ENCODE measurements at places on chromosomes 3 and 15. TPM values are rescaled to one million over a fixed set of nuclear protein-coding genes. Genes with fewer than 3 reads are reported as not detected.

DNA sequence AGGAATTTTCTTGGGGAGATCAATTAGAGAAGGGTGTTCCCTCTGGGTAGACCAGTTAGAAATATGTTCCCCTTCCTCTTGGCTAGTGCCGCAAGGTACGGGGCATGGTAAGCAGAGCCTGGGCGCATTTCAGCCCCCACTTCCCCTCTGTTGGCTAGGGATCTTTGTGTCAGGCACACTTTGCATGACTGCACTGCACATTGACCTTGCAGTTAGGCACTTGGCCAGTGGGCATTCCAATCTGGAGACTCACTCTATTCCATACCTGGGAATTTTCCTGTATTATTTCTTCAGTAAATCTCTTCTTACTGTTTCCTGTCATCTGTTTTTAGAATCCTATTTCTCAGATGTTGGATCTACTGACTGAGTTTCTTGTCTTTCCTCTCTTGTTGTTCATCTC is 30.0 kb upstream of the CACNA1D start:
- no peak for DNase-seq

DNA sequence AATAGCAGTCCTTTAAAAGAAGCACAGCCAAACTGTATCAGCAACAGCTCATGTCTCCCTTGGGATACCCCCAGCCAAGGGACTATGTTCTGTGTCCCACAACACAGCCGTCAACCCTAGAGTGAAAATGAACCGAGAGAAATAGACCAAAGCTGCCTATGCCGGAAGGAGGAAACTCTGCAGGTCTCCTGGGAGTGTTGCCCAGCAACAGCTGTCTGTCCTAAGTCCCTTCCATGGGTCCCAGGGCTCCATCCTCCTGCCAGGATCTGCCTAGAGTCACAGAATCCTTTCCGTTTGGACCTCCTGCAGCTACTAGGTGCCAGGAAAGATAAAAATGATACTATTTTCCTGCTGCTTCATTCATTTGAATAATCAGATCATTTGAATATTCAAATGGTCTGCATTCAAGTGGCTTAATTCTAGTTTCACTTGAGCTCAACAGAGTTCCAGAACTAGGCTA is 53.1 kb downstream of the TRANK1 start:
- DNase-seq = no peak

DNA sequence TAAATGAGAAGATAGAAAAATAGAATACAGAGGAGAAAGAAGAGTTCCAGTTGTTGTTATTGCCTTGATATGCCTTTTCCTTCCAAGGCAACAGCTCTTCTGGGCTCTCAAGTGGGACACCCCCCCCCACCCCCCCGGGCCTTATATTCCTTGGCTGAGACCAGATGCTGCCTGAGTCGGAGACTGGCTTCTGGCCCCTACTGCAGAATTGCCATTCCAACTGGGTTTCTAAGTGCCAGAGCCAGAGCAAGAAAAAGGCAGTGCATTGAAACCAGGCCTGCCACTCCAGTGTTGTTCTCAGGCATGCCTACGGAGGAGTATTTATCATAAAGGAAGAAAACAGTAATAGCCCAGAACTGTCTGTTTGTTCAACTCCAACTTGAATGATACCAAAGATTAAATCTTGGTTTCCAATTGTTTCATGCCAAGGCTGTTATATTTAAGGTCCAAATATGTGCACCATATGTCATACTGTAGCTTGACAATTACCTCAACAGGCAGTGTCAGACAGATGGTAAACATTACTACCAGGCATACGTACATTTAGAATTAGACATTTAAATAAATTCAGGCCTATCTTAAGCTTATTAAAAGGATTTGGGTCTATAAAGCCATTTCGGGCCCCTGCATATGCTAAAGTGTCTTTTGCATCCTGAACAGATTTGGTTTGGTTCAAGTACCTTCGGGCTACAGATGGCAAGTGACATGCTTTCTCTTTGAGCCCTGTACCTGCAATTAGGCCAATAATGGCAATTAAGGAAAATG is 209.9 kb upstream of the SEMA6D start:
- DNase-seq = no peak

DNA sequence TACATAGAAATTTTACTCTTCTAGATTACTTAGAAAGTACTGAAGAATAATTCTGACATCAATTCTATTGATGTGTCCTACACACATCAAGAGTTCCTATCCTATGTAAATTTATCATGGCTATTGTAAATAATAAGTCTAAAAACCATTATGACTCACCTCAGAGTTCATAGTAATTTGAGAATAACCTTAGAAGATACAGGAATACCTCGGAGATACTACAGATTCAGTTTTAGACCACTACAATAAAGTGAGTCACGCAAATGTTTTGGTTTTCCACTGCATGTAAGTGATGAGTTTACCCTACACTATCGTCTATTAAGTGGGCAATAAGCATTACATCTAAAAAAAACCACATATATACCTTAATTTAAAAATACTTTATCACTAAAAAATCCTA is 74.8 kb downstream of the NR1I2 start:
- DNase-seq = no peak

DNA sequence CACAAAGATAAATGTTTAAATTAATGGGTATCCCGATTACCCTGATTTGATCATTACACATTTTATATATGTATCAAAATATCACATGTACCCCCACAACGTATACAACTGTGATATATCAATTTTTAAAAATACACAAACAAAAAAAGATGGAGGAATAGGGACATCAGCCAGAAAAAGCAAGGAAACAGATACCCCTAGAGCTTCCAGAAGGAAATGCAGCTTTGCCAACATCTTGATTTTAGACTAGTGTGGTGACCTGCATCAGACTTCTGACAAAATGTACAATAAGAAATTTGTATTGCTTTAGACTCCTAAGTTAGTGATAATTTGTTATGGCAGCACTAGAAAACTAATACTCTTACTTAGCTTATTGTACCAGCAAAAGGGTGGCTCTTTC is 483.8 kb downstream of the TUSC7 start:
- no peak for DNase-seq

DNA sequence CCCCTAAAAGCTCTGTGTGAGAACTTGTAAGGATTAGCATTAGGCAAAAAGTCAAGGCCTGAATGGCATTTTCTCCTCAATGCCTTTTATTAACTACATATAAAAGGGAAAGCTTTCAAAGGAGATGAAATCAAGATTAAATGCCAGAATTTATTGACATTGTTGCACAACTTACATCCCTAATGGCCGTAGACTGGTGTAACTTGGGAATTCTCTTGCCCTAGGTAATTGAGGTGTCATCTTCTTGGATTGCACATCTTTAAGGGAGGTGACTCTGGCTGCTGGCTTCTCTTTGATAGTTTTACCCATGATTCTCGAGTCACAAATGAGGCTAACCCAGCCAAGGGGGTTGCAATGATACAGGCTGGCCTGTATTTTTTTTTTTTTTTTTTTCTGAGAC is 249.1 kb downstream of the TBL1XR1 start:
- no peak for DNase-seq

SPINK8 gene
- 0.32 TPM for polyA plus RNA-seq

DNA sequence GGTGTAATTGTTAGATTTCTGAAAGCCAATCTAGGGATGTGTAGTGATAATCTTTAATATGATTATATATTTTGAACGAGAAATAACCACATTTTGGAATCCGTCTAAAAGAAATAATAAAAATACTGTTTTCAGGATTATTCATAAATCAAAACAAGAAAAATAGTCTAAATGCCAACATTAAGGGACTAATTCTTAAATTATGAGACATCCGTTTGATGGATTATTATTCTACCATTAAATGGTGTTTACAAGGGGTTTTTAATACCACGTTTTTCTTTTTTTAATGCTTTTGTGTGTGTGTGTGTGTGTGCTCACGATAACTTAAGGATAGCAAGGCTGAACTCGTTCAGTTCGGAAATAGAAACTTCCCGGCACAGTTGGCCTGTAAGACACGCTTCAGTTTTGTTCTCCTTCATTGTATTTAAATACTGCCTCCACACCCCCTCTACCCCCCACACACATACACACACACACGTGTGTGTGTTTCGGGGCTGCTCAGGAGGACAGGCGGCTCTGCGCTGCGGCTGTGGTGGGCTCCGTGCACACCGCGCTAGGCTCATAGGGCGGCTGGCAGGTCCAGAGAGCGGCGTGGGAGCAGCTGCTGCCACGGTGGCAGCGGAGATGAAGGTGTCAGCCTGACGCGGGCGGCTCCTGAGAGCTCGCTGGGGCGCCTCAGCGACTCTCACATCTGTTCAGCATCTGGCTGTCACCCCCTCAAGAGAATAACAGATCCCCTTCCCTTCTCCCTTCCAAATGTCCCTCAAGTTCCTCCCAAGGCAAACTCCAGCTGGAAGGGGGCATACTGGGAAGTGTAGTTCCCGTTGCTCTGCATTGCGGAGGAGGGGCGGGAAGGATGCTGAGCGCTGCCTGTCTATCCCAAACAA is 23.0 kb upstream of the ANP32A start:
- no peak for DNase-seq

RLBP1 gene
- not detected for polyA plus RNA-seq

DNA sequence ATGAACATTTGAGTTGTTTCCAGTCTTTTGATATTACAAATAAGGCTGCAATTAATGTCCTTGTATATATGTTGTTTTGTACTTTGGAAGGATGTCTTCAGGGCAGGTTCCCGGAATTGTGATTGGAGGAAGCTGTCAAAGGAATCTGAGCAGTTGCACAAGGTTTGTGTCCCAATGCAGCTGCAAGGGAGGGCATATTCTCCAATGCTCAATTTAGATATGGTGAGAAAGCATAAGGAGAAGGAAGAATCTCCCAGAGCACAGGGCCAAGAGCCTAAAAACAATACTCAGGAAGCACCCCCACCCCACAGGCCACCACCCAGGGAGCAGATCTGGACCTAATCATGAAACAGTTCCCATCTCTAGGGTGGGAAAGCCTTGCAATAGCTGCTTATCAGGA is 228.0 kb upstream of the LRRFIP2 start:
- DNase-seq = no peak

DNA sequence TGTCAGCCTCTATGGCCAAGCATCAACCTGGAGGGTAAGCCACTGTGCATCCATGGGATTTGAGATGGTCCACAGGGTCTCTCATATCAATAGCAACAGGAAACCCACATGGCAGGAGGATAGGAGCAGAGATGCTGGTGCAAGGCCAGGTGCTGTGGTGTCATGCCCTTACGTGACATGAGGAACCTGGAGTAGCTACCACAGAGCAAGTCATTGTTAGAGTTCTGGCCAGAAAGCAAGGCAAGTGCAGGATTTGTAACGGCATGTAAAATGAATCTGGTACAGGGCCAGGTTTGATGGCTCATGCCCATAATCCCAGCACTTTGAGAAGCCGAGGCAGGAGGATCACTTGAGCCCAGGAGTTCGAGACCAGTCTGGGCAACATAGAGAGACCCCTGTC is 14.8 kb upstream of the ZNF774 start:
- no peak for DNase-seq

DNA sequence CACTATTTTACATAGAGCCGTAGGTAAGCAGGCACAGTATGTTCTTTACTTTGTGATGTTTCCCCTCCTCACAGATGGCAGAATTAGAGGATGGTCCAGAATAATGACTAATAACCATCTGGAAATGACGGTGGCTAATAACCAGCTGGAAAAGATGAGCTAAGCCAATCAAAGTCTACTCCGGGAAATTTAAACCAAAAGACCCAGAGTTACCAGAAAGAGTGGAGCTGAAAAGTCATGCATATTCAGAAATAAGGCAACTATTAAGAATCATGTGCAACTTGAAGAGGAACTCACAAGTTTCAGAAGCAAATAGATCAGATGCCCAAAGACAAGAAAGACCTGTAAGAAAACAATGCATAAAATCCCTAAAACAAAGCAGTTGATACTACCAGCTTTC is 33.6 kb downstream of the DMXL2 start:
- no peak for DNase-seq

GYG1 gene
- polyA plus RNA-seq = 33.5 TPM

DNAH12 gene
- 1.1 TPM for polyA plus RNA-seq

CLEC3B gene
- polyA plus RNA-seq = 27.3 TPM

SERPINI2 gene
- polyA plus RNA-seq = 1.6 TPM

DNA sequence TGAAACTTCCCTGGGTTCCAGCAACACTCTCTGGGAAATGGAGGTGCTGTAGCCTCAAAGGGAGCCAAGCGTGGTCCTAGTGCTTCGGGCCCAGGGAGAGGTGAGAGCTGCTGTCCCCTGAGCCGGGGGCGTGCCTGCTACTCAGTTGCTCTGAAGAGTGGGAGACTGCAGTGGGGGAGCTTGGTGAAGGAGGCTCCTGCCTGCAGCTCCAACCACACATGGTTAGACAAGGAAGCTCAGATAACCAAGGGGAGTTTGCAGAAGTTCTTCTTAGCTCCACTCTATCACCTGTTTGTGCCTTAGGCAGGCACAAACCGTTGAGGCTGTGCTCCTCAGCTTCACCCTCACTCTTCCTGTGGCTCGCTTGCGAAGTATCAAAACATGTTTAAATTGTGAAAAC is 53.6 kb upstream of the TRPM1 start:
- no peak for DNase-seq

GRCh38 chr3:178139116-178139515 is 397.1 kb upstream of the KCNMB2 start:
- DNase-seq = no peak

DNA sequence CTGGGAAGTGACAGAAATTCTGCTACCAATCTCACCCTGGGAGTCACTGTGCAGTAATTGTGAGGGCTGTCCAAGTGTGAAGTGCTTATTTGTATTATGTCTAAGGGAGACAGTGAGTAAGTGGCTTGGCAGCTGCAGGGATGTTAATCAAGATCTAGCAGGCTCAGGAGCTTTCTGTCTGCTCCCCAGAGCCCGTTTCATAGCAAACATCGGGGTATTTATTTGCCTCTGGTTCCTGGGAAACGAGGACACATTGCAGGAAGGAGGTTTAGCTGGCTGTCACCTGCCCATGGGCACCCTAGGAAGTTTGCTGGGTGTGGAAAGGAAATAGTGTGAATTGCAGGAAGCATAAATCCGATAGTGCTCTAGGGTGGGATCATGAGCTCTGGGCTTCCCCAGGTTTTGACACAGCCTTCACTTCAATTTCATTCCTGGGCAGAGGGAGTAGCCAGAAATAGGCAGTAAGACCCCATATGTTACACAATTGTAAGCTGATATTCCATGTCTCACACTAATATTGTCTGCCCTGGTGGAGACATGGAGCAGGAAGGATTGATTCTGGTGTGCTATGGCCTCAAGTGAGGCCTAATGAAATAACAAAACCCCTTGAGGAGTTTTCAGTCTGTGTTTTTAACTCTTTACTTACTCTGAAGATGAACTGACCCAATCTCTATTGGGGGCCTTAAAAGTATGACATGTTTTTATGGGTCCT is 74.1 kb upstream of the MITF start:
- peak; percentile 23 for DNase-seq

DNA sequence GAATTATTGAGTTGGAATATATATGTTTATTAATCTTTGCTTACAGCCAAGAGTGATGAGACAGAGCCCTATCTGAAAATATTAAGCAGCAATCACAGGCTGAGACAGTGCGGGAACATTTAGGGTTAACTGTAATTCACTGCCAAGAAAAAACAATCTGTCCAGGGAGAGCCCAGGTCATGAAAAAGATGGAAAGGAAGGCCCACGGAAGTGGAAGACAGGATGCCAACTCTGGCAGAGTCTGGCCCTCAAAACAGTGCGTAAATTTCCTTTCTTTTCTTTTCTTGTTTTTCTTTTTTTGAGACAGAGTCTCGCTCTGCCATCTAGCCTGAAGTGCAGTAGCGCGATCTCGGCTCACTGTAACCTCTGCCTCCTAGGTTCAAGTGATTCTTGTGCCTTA is 67.6 kb downstream of the SUMF1 start:
- no peak for DNase-seq

Data from right renal pelvis (tissue), 4 donors.